ENCODE measurements at places on chromosomes 3 and 15.

DNA sequence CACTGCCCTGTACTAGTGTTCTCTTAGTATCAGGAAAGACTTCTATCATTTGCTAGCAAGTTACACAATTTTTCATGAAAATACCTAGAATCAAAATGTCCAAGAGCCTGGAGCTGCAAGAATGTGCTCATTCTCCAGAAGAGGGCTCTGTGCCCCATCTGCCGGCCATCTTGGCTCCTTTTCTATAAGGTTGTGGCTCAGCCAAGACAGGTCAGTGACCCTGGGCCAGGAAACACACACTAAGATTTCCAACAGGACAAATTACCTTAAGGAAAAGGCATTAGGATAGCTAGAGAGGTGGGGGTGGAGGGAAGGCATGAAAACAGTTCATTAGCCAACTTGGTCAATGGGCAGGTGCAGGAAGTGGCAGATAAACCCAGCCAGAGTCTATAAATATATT is 20.7 kb downstream of the TIMP4 start:
- DNase-seq, result no peak

DNA sequence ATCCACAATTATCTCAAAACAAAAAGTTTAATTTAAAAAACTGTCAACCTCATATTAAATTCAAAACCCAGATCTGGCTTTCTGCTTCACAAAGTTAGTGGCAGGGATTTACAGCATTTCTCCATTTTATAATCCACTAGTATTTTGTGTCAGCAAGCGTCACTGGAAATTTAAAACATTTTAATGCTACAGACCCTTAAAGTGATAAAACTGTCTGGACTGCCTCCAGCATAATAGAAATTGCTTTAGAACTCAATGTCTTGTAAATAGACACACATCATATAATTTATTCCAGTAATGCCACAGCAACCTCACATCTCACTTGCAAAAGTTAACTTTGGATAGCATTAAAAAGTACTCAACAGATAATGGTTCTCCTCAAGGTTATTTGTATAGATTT is 116.1 kb downstream of the ULK4 start:
- DNase-seq, result no peak

- DNase-seq, result no peak
Measured at GRCh38 chr3:138364356-138365252, 16.2 kb downstream of the MRAS start.

DNA sequence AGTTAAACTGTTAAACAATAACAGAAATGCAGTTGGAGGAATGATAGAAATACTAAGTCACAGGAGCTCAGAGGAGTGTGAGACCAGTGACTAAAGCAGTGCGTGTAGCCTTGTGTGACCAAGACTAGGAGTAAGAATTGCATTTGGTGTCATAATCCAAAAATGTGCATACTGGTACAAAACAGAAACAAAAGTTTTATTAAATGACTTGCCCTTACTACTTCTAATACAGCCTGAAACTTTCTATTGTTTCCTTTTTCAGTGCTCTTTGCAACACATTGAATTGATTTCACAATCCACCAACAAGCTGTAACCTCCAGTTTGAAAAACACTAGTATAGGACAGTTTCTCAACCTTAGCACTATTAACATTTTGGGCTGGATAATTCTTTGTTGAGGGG is 17.1 kb downstream of the SNX1 start:
- DNase-seq, result no peak

- DNase-seq, result no peak
Measured at GRCh38 chr3:105801397-105801796, 67.4 kb downstream of the CBLB start.

GRCh38 chr15:99408236-99409096 is 157.2 kb downstream of the LRRC28 start:
- no peak for DNase-seq

GRCh38 chr15:33742800-33743199 is 225.5 kb upstream of the CHRM5 start:
- no peak for DNase-seq

GRCh38 chr15:50783895-50784294 is 18.4 kb upstream of the SPPL2A start:
- no peak for DNase-seq

GRCh38 chr3:96416549-96417255 is 397.7 kb upstream of the EPHA6 start:
- DNase-seq, result no peak

DNA sequence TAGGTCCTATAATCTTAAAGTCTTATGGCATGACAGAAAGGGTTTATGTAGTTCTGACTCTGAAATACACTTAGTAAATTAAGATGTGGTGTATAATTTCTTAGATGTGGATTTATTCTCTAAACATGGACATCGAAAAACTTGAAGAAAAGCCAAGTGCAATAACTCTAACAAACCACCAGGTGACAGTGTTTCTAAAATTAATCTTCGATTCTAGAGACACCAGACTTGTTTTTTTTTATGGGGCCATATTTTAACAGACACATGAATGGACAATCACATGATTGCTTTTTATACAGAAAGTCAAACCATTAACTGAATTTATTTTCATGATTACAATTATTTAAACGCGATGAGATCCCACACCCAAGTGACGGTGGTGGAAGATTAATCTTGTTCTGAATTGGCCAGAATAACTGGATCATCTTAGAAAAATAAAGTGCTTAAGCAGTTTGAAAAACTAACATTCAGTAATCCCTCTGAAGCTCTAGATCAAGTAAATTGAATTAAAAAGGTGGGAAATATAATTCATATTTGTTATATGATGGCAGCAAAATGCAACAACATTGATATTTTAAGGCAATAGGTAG is 305.1 kb downstream of the LSAMP start:
- no peak for DNase-seq

- no peak for DNase-seq
Measured at GRCh38 chr3:149662240-149662887, 4.5 kb upstream of the WWTR1 start.

GRCh38 chr15:34006381-34006780 is 32.6 kb downstream of the AVEN start:
- DNase-seq, result no peak

GRCh38 chr3:16168211-16168610 is 6.3 kb upstream of the GALNT15 start:
- DNase-seq, result no peak

DNA sequence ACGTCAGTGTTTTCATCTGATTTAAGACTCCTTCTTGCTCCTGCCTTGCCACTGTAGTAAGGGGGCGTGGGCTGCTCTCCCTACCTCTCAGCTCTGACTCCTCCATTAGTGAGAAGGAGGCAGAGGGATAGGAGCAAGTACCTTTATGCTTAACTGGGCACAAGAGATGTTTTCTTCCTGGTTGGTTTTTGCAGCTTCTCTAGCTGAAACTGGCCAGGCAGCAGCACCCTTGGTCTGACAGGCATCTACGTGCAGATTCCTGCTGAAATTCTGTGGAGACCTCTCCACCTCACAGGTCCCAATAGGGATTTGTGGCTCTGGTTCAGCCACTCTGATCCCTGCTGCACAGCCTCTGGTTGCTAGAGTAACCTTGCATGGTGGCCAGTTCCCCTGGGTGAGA is 132.5 kb downstream of the CACNA1D start:
- no peak for DNase-seq

DNA sequence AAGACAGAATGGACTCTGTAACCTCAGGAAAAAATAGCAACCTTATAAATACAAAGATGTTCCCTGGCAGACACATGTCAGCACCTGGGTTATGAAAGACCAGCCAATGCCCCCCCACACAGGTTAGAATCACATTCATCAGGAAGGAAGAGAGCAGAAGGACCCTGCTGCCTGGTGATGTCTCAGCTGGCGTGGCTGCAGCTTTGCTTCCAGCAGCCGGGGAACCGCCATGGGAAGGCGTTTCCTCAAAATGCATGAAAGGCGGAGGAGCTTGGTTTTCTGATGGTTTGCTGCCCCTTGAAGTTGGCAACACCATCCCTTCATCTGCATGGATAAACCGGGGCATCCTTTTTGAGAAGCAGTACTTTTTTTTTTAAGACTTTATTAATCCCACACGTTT is 10.9 kb upstream of the NSMCE3 start:
- DNase-seq, result no peak

GRCh38 chr15:100879061-100879463 is 569 bp upstream of the ALDH1A3 start:
- DNase-seq, result no peak

DNA sequence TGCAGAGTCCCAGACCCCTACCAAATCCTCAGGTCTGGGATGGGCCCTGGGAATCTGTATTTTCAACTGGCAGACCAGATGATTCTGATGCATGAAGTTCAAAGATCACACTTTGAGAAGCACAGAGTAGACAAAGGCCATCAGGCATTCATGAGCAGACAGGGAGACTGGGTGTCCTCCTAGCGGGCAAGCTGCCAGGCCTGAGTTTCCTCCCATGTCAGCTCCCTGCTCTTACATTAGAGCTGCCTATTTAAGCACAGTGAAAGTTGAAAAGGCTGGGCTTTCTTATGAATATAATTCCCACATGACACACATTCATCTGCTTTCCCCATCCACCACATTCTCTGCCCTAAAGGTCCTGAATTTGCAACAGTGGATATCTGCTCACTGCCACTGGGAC is 14.0 kb downstream of the CAPN3 start:
- DNase-seq, result no peak

- no peak for DNase-seq
Measured at GRCh38 chr3:3707858-3708768, 91.1 kb upstream of the LRRN1 start.

- DNase-seq, result no peak
Measured at GRCh38 chr3:81910244-81910852, 148.9 kb upstream of the GBE1 start.

DNA sequence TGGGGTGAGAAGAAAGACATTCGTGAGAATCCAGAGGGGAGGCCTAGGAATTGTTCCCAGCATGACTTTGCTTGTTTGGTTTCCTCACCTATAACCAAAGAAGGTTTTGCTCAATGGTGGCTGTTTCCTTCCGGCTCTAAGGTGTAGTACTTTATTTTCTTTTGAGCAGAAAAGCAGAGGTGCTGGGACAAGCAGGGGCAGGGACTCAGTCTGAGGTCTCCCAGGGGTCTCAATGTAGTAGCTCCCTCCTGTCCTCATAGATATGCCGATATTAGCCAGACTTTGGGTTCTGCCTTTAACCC is 41.6 kb downstream of the ZBTB38 start:
- DNase-seq, result no peak

DNA sequence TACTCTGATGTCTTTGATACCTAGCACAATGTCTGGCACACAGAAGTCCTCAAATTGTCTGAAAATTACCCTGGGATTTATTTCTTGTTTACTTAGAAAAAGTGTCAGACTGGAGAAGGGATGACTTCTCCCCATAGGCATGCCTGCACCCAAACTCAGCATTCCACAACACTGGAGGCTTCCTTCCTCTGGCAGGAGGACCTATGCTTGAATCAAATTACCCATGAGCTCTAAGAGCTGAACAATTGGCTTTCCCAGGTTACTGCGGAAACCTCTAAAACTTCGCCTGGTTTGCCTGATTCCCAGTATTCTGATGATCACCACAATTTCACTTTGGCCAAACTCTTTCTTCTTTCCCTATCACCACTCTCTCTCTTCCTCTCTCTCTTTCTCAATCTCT is 217.4 kb downstream of the DIPK2A start:
- DNase-seq, result no peak

DNA sequence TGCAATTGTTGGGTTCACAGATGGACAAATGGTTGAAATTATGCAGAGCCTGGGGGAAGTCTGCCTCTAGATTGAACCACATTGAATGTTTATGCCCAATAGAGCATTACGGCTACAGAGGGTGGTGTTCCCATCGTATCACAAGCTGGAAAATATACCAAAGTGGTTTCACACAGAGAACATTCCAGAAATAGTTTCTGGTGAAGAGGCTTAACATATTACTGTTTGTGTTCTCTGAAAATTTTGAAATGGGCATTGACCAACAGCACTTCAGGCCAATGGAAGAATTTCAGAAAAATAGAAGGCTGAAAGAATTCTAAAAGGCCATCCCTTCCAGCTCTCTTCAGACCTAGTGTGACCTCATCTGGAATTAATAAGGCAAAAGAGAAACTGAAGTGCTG is 203.9 kb downstream of the NEK10 start:
- DNase-seq, result no peak

GRCh38 chr3:62558549-62559112 is 185.3 kb upstream of the FEZF2 start:
- DNase-seq, result no peak

GRCh38 chr15:38335116-38335515 is 82.5 kb downstream of the SPRED1 start:
- no peak for DNase-seq

DNA sequence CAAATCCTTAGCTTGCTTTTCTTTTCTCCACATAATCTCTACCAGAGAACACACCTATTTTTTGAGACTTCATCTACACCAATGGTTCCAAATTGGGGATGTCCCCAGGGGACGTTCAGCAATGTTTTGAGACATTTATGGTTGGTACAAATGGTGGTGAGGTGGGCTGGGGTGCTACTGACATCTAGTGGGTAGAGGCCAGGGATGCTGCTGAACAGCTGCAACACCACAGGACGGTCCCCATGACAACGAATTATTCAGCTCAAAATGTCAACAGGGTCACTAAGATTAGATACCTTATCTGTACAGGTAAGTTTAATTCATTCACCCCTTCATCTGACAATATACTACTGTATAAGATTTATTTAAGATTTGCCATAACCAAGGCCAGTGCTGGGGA is 14.4 kb downstream of the GK5 start:
- DNase-seq, result no peak

All from activated T-cell treated with anti-CD3 and anti-CD28 coated beads, Interleukin-2, amount 50 U/mL, for 1 hour (primary cell).